ENCODE measurements at places on chromosomes 3 and 15.

DNA sequence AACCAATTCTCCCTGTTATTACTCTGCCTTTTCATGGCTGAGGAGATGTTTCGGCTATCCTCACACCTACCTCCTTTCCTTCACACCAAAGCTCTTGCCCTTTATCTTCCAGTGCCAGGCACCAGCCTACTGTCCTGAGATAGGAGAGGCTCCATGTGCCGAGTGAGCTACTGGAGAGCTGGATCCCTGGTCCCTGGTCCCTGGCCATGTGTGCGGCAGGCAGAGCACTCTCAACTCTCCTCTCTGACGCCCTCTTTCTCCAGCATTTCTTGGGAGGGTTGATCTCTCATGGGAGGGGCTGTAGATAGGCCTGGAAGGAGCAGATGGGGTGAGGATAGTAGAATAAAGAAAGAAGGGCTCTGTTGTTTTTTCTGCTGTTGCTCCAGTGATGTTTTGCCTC lies 277.1 kb upstream of the UMPS start:
- no peak for DNase-seq

DNA sequence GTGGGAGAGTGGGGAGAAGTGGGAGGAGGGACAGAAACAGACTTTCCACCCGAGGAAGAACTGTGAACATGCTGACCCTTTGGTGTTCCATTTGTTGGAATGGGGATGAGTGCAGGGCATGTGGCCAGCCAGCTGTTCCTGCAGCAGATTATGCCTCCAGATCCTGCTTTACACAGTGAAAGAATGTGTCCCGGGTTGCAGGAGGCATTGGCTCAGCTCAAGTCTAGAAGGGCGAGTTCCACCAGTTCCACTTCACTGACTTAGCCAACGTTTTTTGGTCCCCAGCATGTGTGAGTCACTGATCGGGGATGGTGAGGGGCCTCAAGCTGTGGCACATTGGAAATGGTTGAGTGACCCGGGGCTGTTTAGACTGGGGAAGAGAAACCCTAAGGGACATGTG lies 307.0 kb upstream of the ROPN1 start:
- DNase-seq = no peak

DNA sequence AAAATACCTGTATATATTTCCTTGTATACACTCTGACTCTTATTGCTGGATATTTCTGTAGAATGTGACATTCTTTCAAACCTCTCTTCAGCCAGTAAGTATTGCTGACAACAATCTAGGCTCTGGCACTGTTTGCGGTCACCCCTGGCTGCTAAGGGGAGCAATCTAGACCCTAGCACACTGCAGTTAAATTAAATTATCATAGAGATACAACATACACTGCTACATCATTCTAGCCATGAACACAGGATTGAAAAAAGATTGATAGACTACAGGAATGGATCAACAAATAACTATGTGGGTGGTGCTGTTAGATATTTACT lies 108.7 kb upstream of the MEIS2 start:
- DNase-seq = no peak

DNA sequence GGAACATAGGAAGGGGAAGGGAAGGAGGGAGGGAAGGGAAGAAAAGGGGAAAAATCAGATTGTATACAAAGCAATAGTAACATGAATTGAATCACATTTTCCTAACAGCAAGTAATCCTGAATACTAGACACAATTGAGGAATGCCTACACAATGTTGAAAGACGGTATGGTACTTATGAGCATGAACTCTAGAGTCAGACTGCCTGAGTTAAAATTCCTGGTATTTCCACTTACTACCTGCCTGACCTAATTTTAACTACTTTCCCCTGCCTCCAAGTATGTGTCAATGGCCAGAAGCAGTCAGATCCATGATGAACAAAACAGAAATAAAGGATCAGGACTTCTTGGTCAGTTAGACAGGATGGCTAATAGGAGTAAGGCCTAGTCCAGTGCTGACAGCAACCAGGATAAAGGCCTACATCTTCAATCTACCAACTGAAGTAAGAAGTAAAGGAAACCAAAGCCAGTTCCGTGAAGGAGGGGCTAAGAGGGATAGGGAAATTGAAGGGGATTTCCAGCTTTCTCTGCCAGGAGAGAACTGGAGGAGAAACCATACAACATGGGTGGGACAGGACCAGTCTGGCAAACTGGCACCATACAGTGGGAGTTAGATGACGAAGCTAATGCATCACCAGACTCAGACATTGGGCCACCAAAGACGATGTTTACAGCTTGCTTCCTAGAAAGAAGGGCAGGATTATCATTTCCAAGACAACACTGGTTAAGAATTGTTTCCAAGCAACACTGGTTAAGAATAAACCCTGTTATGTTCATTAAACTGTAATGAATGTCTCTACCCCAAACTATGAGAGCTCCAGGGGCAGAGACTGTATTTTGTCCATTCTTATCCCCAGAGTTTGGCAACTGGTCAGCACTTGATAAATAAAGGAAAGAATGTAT lies 151.6 kb upstream of the UBE2E2 start:
- no peak for DNase-seq

DNA sequence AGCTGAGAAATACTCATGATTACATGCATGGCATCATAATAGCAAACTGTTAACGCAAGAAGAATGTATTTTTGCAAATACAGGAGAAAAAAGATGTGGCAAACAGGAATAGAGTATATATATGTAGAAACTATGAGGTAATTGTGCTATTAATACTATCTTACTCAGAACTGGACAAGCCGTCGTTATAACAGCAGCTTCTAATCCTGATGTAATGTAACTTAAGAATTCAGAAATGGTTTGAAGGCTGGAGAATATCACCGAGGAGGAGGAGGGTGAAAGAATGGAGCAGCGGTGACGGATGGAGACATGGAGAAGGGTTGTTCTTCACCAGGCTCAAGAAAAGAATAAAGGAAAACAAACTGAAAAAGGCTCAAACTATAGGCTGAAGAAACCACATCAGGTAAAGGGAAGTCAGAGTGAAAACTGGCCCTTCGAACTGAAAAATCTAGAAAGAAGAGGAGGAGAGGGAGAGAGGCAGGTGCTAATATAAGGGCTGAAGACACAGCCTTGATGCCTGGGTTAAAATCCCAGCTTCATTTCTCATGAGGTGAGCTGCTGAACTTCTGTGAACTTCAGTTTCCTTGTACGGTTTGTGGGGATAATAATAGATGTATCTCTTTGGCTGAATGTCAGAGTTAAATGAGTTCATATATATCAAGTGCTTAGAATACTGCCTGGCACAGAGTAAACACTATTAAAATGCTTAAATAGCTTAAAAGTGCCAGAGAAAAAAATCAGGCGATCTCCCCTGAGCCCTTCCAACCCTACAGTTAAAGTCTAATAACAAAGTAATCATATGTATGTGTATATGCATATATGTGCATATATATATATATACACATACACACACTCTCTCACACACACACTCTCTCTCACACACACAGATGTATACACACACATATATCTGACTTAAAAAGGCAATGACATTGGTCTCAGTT lies 43.9 kb downstream of the GOLIM4 start:
- no peak for DNase-seq

DNA sequence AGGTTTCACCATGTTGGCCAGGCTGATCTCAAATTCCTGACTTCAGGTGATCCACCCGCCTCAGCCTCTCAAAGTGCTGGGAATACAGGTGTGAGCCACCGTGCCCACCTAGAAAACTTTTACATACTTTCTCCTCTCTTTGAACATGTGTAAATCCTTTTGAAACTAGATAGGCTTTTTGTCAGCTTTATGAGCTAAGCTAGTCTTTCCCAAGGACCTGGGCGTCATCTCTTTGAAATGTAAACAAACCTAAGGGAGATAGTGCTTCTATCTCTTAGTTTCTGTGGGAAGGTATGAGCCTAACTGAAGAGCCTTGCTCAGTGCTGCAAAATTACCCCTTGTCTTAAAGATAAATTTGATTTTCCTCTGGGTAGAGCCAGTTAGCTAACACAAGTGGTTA lies 4.8 kb downstream of the CX3CR1 start:
- no peak for DNase-seq

DNA sequence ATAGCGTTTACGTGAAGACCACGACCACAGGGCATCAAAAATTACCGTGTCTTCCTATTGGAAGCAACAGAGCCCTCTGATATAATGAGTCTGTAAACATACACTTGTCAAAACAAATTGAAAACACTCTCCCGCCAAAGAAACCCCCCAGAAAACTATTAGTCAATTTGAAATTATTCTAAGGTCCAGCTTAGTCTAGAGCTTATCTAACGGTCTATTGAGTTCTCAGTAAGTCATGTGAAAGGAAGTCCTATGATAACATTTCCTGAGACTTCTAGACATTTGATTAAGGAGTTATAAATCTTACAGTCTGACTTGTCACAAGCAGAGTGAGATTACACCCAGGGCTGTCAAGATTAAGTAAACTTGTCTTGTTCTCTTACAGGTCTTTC lies 356.3 kb downstream of the FOXP1 start:
- DNase-seq = peak; percentile 63

GRCh38 chr3:37487785-37488184 lies 313.4 kb upstream of the LRRFIP2 start:
- DNase-seq = no peak

- DNase-seq = no peak
Measured at GRCh38 chr15:28868744-28869345, 16.9 kb upstream of the APBA2 start.

GRCh38 chr3:158337110-158337509 lies 227.2 kb downstream of the RSRC1 start:
- DNase-seq = no peak

GRCh38 chr3:46907271-46907670 lies 29.8 kb downstream of the PTH1R start:
- no peak for DNase-seq

- no peak for DNase-seq
Measured at GRCh38 chr3:131151-131888, 65.2 kb upstream of the CHL1 start.

DNA sequence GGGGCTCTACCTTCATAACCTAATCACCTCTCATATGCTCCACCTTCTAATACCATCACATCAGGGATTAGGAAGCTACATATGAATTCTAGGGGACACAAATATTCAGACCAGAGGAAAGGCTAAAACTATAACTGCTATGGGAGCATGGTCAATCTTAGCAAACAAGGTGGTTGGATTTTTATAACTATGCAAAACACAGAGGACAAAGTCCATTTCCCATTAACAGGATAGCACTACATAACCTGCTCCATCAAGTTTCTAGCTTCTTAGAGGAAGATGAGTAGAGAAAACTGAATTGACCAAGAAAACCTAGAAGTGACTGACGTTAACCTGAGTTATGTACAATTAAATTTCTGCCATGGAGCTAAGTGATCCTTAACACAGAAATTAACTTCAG lies 398.6 kb downstream of the TBL1XR1 start:
- no peak for DNase-seq

- DNase-seq = peak; percentile 13
Measured at GRCh38 chr3:122890077-122890719, 95.3 kb downstream of the SLC49A4 start.

- DNase-seq = no peak
Measured at GRCh38 chr3:74329096-74329495, 285.4 kb downstream of the CNTN3 start.

DNA sequence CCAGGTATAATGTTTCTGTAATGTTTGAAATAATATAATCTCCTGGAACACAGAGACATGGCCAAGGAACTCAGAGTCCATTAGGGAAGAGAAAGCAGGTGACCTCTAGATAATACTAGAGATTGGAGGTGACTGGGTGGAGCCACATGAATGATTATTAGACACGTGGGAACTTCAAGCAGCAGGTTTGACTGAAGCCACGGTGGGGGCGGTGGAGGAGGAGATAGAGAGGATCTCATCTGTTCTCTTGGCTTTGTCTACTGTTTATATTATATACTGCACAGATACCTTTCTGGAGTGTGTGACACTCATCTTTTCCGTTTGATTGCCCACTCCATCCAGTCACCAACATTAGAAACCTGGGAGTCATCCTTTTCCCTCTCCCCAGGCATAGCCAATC lies 33.7 kb downstream of the KIF7 start:
- DNase-seq = no peak

DNA sequence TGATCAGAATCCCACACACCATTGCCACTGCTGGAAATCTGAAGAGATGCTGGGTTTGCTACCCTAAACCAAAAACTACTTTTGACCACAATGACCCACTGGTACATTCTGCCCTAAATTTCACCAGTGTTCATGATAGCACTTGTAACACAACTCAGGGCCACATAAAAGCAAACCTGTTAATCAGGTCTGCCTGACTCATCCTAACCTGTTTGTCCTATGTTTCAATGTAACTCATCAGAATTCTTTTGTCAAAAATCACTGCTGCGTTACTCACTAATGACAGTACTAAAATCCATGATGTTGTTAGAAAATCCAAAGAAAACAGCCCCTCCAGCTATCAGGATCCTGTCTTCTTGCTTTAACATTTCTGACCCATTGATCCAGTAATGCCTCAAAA lies 55.6 kb upstream of the XCR1 start:
- no peak for DNase-seq

DNA sequence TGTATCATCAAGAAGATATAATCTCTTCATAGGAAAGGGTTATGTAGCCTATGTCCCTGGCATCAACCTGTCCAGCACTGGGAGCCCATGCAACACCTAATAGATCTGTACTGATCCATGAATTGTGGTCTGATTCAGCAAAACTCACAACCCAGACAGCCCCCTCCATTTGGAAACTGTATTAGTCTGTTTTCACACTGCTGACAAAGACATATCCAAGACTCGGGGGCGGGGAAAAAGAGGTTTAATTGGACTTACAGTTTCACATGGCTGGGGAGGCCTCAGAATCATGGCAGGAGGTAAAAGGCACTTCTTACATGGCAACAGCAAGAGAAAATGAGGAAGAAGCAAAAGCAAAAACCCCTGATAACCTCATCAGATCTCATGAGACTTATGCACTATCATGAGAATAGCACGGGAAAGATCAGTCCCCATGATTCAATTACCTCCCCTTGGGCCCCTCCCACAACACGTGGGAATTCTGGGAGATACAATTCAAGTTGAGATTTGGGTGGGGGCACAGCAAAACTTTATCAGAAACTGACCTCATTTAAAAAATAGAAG lies 83.3 kb downstream of the TRIM42 start:
- DNase-seq = no peak

DNA sequence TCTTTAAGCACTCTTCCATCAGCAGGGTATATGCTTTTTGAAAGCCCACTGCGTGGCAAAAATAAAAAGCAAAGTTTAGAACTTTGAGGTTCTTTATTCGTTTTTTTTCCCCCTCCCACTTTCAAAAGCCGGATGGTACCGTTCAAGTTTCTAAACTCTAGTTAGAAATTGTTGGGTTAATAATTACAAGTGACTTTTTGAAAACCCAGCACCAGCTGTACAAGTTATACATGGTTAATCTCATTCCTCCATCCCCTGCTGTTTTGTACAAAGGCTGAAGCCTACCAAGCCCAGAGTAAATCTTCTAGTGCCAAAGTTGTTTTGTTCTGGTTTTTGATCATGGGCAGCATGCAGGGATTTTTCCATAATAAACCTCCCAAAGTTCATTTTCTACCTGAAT lies 48.6 kb downstream of the WDR72 start:
- no peak for DNase-seq

GRCh38 chr15:70375006-70375431 lies 277.3 kb upstream of the TLE3 start:
- DNase-seq = no peak

GRCh38 chr15:47506329-47507100 lies 210.8 kb upstream of the SEMA6D start:
- no peak for DNase-seq

- DNase-seq = no peak
Measured at GRCh38 chr3:61669668-61670299, 108.4 kb downstream of the PTPRG start.

- no peak for DNase-seq
Measured at GRCh38 chr3:30034246-30034991, 572.0 kb upstream of the TGFBR2 start.

- DNase-seq = no peak
Measured at GRCh38 chr15:62732078-62732477, 310.5 kb upstream of the TPM1 start.

- no peak for DNase-seq
Measured at GRCh38 chr3:127598841-127599570, 795 bp downstream of the MCM2 start.

Measured in activated CD4-positive, alpha-beta T cell treated with anti-CD3 and anti-CD28 coated beads, Interleukin-10, Interleukin-2, amounts not matched to agents 100 ng/mL and 50 ng/mL, durations not matched to agents 16 hours and 8 hours (primary cell).